Mesothelial cell of epicardium (in vitro differentiated cells): ENCODE measurements at places on chromosomes 4 and X.

GRCh38 chr4:150145946-150146340 lies 67.7 kb downstream of the DCLK2 start:
- H3K4me3 ChIP-seq = no peak overlapping the region
- H3K36me3 ChIP-seq = peaks cover 12% of the 10 kb centered on the region
- DNase-seq = no peak
- peaks cover 42% of the 10 kb centered on the region for H3K4me1 ChIP-seq
- H3K27ac ChIP-seq = peak overlapping the region; percentile 28

- H3K27me3 ChIP-seq = no peaks in the 10 kb centered on the region
- peaks cover 29% of the 10 kb centered on the region for H3K4me1 ChIP-seq
- H3K36me3 ChIP-seq = no peaks in the 10 kb centered on the region
- H3K4me3 ChIP-seq = no peak overlapping the region
Observed at GRCh38 chr4:138688408-138689085, 327.0 kb upstream of the NOCT start.

DNA sequence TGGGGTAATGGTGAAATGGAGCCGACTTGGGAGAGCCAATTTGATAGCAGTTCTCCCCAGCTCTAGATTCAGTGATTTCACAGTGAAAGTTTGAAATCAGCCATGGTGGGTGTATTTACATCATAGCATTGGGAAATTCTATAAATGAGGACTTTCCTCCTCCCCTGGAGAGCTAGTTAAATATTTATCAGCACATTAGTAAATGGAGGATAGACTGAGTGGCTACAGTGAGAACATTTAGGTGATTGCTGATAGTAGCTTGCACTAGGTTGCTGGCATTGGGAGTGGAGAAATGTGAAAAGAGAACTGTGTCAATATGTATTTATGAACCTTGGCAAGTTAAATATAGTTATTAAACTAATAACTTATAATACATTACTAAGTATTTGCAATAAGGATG lies 347.3 kb downstream of the CCSER1 start:
- no peak overlapping the region for H3K27ac ChIP-seq
- H3K36me3 ChIP-seq = no peaks in the 10 kb centered on the region
- no peaks in the 10 kb centered on the region for H3K4me1 ChIP-seq
- DNase-seq = no peak
- no peaks in the 10 kb centered on the region for H3K27me3 ChIP-seq

DNA sequence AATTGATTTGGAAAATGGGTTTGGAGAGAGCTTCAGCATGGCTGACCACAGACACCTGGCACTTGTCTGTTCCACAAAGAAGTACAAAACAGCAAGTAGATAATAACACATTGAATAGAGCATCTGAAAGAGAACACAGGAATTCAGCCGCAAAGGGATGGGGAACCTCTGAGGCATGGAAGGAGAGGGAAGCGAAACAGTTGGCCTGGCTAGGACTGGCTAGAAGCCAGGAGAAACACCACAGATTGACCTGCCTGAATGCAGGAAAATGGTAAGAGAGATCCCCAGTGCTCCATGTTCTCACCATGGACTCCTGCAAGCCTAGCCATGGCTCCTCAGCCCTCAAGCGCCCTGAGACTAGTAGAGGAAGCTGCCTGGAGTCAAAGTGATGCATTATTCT lies 169.7 kb upstream of the SH3RF1 start:
- H3K36me3 ChIP-seq = peaks cover 28% of the 10 kb centered on the region
- H3K4me1 ChIP-seq = peaks cover 3% of the 10 kb centered on the region
- no peaks in the 10 kb centered on the region for H3K27me3 ChIP-seq
- DNase-seq = no peak

DNA sequence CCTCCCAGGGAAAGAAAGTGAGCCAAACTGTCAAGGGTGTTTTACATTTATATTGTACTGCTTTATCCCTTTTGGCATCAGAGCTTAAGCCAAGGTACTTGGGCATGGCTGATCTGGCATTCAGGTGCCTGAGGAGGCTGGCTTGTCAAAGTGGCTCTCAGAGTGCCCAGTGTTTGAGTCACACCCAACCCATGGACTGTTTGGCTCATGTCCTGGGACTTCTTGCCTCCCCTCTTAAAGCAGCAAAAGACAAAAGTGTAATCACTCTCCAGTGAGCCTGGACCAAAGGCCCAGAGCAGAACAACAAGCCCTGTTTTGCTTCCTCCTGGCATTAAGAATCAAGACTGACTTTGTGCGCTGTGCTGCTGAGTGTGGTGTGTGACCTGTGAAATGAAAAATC lies 311.7 kb upstream of the TAPT1 start:
- no peak overlapping the region for H3K4me3 ChIP-seq
- no peaks in the 10 kb centered on the region for H3K27me3 ChIP-seq
- no peaks in the 10 kb centered on the region for H3K4me1 ChIP-seq

DNA sequence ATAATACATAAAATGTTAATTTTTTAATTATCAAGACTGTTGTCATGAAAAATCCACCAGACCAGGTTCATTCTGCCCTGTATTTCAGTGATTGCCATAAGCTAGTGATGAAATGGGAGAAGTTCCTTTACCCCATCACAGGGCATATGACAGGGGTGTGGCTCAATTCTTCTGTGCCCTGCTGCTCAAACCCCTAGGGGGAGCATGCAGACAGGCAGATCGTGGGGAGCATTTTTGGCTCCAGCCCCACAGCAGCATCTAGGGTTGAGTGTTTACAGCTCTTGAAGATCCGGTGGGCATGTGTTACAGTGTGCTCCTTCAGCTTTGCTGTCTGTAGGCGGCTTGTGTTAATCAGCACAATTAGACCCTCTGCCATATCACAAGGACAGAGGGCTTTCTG lies 700.7 kb downstream of the PCDH18 start:
- no peaks in the 10 kb centered on the region for H3K27me3 ChIP-seq
- H3K4me1 ChIP-seq = no peaks in the 10 kb centered on the region
- no peaks in the 10 kb centered on the region for H3K36me3 ChIP-seq
- no peak for DNase-seq
- no peak overlapping the region for H3K27ac ChIP-seq

DNA sequence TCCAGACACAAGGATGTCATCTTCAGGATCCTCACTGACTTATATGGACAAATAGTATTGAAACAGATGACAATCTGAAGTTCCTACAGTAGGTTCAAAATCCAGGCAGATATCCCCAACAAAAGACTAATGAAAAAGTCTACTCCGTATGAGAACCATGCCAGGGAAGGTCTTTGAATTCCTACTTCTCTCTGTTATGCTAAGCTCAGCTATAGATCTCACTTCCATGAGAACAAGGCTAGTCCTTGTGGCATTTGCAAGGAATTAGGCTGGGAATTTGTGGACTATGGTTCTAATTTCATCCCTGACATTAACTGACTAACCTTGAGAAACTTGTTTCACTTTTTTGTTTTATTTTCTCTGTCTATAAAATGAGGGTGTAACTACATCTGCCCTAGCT lies 229.8 kb downstream of the IL1RAPL2 start:
- H3K4me1 ChIP-seq = peaks cover 3% of the 10 kb centered on the region
- no peaks in the 10 kb centered on the region for H3K36me3 ChIP-seq
- no peak overlapping the region for H3K4me3 ChIP-seq
- no peak overlapping the region for H3K27ac ChIP-seq
- DNase-seq = no peak
- no peaks in the 10 kb centered on the region for H3K27me3 ChIP-seq

DNA sequence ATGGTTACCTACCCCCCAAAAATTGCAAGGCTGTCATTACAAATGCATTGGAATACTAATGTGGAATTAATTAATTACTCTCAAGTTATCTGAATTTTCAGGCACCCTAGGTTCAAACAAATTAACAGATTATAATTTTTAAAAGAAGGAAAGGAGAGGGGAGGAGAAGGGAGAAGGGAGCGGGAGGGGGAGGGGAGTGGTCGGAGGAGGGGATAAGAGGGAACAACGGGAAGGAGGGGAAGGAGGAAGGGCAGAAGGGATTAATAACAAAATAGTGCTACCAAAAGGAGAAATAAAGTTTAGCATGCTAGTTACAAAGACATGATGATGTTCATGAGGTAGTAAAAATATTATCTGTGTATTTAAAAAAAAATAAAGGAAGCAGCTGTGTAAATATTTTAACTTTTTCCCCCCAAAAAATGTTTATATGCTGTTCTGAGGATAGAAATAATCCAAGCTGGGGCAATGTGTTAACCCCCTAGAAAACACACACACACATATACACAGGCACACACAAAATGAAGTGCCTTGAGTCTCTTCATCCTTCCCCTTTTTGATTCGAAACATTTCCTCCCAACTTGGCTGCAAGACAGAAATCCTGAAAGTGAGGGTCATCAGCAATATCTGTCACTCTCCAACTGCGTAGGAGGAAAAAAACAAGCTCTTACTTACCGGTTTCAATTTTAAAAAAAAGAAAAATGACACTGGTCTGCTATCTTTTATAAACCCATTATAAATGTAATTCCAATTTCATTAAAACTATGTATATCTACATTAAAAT lies 58.8 kb downstream of the PPP3CA start:
- DNase-seq = no peak
- peaks cover 17% of the 10 kb centered on the region for H3K4me1 ChIP-seq
- H3K27me3 ChIP-seq = no peaks in the 10 kb centered on the region
- H3K4me3 ChIP-seq = no peak overlapping the region

DNA sequence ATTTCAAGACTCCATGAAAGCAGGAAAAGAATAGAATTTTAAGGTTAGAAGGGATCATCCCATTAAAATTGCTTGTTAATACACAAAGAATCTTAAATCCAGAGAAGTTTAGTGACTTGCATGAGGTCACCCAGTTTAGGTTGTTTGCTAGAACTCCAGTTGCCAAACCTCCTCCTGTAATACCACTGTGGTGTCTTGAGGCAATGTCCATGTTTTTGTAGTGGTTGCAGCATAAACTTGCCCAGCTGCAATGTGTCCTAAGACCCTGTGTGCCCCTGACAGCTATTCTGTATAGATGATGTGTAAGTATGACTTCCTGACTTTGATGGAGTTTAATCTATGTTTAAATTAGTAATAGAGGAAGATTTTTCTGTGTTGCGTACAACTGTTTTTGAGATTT lies 6.3 kb downstream of the SFRP2 start:
- no peak for DNase-seq
- peaks cover 48% of the 10 kb centered on the region for H3K27me3 ChIP-seq
- H3K4me1 ChIP-seq = peaks cover 12% of the 10 kb centered on the region
- H3K36me3 ChIP-seq = no peaks in the 10 kb centered on the region
- no peak overlapping the region for H3K4me3 ChIP-seq

- H3K27me3 ChIP-seq = no peaks in the 10 kb centered on the region
- H3K4me1 ChIP-seq = no peaks in the 10 kb centered on the region
- H3K36me3 ChIP-seq = no peaks in the 10 kb centered on the region
- DNase-seq = no peak
- no peak overlapping the region for H3K27ac ChIP-seq
Observed at GRCh38 chr4:126790633-126791032, 842.1 kb upstream of the INTU start.

GRCh38 chr4:3708103-3708510 lies 58.1 kb upstream of the ADRA2C start:
- peaks cover 18% of the 10 kb centered on the region for H3K4me1 ChIP-seq
- DNase-seq = no peak
- H3K36me3 ChIP-seq = no peaks in the 10 kb centered on the region
- peaks cover 43% of the 10 kb centered on the region for H3K27me3 ChIP-seq

DNA sequence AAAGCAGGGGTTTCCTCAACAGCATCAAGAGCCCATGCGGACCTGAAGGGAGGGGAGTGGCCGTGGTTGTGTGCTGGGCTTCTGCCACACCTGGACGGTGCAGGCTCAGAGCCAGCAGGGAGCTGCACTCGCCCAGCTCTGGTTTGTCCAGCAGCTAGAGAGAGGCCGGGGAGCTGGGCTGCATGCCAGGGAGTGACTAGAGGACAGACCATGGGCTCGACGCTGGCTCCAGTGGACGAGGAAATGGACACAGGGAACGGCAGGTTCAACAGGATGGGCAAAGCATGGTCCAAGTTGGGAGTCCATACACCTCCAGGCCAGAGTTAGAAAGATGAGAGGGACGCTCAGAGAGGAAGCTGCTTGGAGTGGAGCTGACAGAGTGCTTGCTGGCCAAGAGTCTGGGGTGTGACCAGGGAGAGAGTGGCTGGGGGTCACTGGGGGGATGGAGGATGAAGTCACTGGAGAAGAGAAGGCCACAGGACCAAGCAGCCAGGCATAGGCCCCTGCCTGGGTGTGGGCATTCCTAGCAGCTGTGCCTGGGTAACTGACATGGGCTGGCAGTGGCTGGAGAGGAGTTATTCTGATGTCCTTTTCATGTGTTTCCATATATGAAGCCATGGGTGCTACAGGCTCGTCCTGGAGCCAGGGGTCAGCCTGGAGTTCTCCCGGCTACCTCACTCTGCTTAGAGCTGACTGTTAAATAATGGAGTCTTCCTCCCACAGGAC lies 42.8 kb downstream of the HTT-AS start:
- no peak overlapping the region for H3K4me3 ChIP-seq
- no peak for DNase-seq
- no peaks in the 10 kb centered on the region for H3K27me3 ChIP-seq
- no peak overlapping the region for H3K27ac ChIP-seq

- peak overlapping the region; percentile 65 for H3K4me3 ChIP-seq
- no peak overlapping the region for H3K27ac ChIP-seq
- no peak for DNase-seq
- H3K27me3 ChIP-seq = peaks cover 75% of the 10 kb centered on the region
- no peaks in the 10 kb centered on the region for H3K36me3 ChIP-seq
- peaks cover 7% of the 10 kb centered on the region for H3K4me1 ChIP-seq
Observed at GRCh38 chrX:12137951-12138360, 317 bp upstream of the FRMPD4 start.

- no peak overlapping the region for H3K4me3 ChIP-seq
- H3K4me1 ChIP-seq = no peaks in the 10 kb centered on the region
- no peaks in the 10 kb centered on the region for H3K27me3 ChIP-seq
Observed at GRCh38 chr4:71456841-71457240, 118.0 kb downstream of the SLC4A4 start.

DNA sequence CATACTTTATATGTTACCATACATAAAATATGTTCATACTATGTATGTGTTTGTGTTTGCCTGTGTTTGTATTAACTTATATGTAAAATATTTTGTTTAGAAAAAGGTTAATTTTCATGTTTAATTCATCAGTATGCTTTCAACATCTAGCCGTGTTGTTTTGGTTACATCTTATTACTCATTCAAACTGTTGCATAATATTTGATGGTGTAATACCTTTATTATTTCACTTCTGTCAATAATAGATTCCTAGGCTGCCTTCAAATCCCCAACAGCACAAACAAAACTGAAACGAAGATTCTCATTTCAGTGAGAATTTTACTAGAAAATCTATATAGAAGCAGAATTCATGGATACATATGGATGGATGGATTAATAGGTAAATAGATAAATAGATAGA lies 462.3 kb upstream of the ADGRL3 start:
- no peak overlapping the region for H3K27ac ChIP-seq
- H3K4me3 ChIP-seq = no peak overlapping the region
- H3K27me3 ChIP-seq = no peaks in the 10 kb centered on the region
- no peak for DNase-seq
- H3K36me3 ChIP-seq = peaks cover 6% of the 10 kb centered on the region
- H3K4me1 ChIP-seq = peaks cover 11% of the 10 kb centered on the region

DNA sequence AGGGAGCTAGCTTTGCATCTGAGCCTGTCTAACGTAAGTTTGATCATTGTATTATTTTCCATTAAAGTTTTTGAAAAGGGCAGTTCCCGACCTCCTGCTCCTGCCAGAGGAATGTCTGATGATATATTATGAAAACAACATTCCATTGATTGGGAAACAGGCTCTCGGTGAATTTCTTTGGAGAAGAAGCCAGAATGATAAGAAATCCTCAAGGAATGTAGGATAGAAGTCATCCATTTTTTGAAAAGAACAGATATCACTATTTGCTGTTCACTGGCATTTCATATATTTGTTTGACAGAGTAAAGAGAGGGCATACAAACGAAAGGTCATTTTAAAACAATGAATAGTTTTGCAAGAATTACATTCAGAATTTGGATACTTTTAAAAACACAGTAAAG lies 781.0 kb upstream of the HTR2C start:
- H3K4me1 ChIP-seq = peaks cover 42% of the 10 kb centered on the region
- no peaks in the 10 kb centered on the region for H3K36me3 ChIP-seq
- peak overlapping the region; percentile 81 for H3K27ac ChIP-seq

GRCh38 chr4:32037399-32037798 lies 1317.2 kb downstream of the PCDH7 start:
- no peak overlapping the region for H3K27ac ChIP-seq
- H3K4me3 ChIP-seq = no peak overlapping the region
